ENCODE measurements at places on chromosomes 3 and 15.
A peak's percentile ranks its signal among the peaks of the same experiment; 100 is the strongest.

GRCh38 chr15:67207555-67208207, 46.8 kb downstream of the AAGAB start:
- no peak for DNase-seq

DNA sequence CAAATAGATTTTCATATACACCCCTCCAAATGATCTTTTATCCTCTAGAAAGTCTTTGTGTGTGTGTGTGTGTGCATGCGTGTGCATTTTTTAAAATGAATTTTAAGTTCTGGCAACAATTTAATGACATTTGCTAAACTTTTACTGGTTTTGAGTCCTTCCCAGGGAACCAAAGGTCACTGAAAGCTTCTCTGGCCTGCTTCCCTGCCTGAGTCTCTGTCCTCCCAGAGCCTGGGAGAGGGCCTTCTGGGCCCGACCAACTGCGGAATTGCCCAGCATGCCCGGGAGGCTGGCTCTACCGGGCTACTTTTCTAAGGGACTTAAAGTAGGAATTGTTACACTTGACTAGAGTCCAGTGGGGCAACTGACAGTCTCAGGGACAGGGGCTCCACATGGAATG, 7.4 kb upstream of the RBPMS2 start:
- no peak for DNase-seq

GRCh38 chr15:82181371-82181770, 81.2 kb downstream of the EFL1 start:
- no peak for DNase-seq

DNA sequence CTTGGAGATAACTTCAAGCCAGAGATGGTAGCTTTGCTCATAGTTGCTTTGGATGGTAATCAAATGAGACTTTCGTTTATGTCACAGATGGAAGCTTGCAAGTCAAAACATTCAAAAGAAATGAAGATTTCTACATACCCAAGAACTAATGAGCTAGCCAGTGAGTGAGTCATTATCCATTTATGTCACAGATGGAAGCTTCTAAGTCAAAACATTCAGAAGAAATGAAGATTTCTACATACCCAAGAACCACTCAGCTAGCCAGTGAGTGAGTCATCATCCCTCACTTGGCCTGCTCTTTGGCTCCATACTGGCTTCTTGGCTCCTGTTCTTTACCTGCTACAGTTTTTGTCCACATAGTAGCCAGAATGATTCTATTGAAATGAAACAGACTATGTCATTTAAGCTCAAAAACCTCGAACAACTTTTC, 559.8 kb upstream of the CBLB start:
- peak; percentile 97 for DNase-seq

- DNase-seq, result no peak
Observed at GRCh38 chr15:43439268-43439667, 53.7 kb downstream of the TP53BP1 start.

GRCh38 chr3:67620869-67621268, 33.5 kb downstream of the SUCLG2 start:
- no peak for DNase-seq

GRCh38 chr3:194900854-194901522, 215.3 kb downstream of the FAM43A start:
- no peak for DNase-seq

GRCh38 chr15:93420050-93420452, 331.0 kb upstream of the RGMA start:
- DNase-seq, result no peak

DNA sequence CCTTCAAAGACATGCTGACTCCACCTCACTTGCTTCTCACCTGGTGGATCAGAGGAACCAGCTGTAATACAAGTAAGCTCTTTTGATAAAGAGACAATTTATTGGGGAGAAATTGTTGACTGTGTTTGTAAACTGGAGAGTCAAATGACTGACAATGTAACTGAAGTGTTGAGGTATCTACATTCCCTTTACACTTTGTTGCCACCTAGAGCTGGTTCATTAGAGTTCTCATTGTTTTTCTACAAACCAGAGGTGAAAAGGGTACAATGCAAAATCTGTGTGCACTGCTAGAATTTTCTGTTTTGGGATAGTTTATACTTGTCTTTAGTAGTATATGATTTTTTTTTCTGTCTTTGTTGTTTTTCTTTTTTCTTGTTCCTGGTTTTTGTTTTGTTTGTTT, 8.7 kb upstream of the LRRC58 start:
- no peak for DNase-seq

DNA sequence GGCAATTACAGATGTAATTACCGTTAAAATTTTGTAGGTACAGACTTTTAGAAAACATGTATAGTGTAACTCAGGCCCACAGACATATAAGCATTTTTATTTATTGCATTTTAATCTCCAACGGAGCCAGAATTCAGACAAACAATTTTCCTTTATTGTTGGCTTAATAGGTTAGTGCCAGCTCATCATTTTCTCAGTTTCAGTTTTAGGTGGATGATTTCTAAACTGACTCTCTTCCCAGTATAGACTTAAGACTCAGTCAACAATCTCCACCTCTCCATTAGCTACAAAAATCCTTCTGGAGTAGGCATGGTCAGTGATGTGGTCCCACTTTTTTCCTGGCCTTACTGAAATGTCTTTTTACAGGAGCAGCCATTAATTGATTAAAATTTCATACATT, 994.6 kb downstream of the TBL1XR1 start:
- DNase-seq, result no peak

GRCh38 chr3:99659032-99659431, 20.6 kb downstream of the COL8A1 start:
- DNase-seq, result peak; percentile 100

Data from brain microvascular endothelial cell (primary cell).